ENCODE measurements at places on chromosomes 13 and 19.

DNA sequence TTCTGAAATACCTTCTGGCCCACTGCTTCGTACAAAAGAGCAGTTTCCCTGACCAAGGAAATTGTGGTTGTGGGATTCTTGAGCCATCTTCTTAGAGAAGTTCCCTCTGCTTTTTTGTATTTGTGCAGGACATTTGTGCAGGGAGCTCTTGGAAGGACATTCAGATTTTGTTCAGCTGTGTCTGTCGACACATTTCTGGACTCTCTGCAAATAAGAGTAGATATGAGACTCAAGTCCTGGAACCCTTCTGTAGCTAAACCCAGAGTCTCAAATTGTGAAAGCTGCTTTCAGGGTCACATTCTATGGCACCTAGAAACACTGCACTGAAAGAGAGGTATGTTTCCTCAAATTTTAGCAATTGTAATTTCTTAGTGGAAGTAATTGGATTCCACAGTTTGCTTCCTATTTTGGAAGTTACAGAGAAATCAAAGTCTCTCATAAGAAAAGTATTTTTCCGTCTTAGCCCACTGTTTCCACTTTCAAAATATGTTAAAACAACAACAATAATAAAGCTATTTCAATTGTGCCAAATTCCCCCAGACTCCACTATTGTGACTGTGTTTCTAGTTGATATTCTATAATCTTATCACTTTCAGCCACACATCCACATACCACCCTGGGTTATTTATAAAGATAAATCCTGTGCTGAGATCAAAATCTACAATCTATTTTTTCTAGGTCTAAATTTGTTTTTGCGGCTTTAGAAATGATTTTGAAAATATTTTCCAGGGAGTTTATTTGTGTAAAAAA is 224.0 kb downstream of the COG6 start:
- DNase-seq: no peak

DNA sequence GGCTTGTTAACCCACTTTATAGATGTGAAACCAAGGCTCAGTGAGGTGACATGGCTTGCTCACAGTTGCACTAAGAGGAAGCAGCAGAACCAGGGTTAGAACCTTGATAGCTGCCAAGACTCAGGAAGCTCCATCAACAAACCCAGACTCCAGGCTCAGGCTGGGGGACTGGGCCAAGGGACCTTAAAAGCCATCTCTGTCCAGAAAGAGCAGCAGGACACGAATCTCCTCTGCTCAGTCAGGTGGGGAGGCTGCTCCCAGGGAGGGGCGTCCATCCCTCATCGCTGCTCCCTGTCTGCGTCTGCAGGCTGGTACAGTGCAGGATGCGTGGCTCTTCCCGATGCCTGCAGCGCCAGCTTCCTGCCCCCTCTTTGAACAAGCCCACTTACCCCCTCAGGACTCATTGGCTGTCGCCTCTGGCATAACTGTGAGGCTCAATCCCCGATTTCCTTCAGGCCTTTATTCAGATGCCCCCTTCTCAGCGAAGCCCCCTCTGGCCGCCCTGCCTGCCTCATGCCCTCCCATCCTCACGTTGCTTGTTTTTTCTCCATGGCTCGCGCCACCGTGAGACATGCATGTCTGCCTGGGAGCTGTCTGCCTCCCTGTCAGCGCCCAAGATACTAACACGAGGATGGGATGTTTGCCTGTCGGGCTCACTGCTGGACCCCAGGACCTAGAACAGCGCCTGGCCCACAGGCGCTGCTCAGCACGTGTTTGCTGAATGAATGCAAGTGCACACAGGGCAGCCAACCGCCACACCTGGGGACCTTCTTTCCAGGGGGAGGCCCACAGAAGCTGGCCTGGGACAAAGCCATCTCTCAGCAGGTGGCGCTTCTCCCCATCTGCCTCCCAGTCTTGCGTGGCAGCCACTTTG is 21.5 kb downstream of the AKT2 start:
- DNase-seq: no peak

- no peak for DNase-seq
These were observed 4.6 kb upstream of the ASPDH start for GRCh38 chr19:50518091-50519005.

DNA sequence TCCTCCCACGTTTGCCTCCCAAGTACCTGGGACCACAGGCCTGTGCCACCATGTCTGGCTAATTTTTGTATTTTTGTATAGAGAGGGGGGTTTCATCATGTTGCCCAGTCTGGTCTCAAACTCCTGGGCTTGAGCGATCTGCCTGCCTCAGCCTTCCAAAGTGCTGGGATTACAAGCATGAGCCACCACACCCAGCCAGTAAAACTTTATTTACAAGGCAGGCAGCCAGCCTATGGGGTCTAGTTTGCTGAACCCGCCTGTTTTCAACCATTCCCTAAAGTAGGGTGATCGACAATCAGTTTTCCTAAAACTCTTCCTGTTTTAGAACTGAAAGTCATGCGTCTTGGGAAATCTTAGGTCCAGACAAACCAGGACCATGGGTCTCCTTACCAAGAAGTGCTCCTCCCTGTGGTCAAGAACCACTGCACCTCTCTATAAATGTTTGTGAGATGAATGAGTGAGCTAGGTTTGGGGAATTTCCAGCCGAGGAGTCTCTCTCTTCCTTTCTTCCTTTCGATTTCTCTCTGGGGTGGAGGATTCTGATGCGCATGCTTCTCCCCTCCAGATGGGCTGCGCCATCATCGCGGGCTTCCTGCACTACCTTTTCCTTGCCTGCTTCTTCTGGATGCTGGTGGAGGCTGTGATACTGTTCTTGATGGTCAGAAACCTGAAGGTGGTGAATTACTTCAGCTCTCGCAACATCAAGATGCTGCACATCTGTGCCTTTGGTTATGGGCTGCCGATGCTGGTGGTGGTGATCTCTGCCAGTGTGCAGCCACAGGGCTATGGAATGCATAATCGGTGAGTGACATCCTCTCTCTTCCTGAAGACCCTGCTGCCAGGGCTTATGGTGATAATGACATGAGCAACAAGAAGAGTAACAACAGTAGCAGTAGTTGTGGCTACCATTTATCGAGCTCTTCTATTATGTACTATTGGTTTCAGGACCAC is 38.7 kb downstream of the ADGRE1 start:
- DNase-seq: peak; percentile 47

- no peak for DNase-seq
These were observed 82.5 kb upstream of the GSX1 start for GRCh38 chr13:27709779-27710178.

DNA sequence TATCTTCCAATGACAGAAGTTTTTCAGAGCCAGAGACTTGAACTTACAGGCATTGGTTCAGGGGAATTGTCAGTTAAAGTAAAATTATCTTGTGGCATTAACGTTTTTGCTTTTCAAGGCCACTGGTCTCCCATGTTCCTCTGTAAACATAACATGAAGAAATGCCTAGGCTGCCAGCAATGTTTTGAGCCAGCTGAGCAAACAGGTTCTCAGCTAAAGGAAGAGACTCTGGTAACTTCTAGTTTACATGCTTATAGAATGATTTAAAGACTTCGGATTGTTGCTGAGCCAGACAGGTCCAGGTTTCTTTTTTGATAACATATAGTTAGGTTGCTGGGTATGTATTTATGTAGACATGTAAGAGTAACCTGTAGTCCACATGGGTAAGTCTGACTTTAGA is 35.7 kb downstream of the ZNF493 start:
- no peak for DNase-seq

GRCh38 chr13:58048670-58049069 is 417.1 kb downstream of the PCDH17 start:
- DNase-seq: no peak

DNA sequence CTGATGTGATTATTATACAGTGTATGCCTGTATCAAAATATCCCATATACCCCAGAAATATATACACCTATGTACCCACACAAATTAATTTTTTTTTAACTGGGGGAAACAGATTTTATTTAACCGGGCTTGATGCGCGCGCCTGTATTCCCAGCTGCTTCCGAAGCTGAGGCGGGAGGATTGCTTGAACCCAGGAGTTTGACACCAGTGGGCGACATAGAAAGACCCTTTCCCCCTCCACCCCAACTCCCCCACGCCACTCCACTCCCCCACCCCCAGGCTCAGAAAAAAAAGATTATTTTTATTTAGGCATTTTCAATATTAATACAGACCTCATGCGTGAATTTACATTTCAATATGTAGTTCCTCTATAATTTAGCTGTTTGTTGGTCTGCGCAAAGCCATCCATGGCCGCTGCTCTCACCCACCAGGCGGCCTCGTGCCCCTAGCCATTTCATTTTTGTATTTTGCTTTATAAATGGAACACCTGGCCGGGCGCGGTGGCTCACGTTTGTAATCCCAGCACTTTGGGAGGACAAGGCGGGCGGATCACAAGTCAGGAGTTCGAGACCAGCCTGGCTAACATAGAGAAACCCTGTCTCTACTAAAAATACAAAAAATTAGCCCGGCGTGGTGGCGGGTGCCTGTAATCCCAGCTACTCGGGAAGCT is 836 bp upstream of the VPS36 start:
- DNase-seq: no peak

DNA sequence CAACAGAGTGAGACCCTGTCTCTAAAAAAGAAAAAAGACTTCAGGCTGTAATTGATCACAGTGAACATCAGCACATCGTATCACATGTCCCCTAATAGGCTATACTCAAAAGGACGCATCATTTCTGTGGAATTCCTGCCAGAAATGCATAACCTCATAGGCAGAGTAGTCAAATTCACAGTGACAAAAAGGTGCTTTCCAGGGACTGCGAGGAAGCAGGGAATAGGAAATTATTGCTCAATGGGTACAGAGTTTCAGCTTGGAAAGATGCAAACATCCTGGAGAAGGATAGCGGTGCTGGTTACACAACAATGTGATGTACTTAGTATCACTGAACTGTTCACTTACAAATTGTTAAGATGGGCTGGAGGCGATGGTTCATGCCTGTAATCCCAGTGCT is 41.1 kb upstream of the MRI1 start:
- no peak for DNase-seq

DNA sequence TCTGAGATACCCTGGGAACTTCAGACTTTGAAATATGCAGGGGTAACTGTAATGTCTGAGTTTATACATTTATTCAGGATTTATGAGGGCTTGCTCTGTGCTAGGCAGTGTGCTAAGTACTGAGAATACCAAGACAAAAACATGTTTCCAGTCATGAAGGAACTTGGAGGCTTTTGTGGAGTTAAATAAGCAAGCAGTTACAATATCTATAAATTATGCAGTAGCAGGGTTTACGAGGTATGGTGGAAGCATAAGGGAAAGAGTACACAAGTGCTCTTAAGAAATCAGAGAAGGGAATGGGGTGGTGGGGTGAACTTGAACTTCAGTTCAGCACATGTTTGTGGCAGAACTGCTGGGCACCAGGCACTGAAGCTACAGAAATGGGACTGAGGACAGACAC is 28.0 kb downstream of the MAB21L1 start:
- no peak for DNase-seq

GRCh38 chr13:72805676-72806346 is 23.9 kb downstream of the PIBF1 start:
- no peak for DNase-seq

DNA sequence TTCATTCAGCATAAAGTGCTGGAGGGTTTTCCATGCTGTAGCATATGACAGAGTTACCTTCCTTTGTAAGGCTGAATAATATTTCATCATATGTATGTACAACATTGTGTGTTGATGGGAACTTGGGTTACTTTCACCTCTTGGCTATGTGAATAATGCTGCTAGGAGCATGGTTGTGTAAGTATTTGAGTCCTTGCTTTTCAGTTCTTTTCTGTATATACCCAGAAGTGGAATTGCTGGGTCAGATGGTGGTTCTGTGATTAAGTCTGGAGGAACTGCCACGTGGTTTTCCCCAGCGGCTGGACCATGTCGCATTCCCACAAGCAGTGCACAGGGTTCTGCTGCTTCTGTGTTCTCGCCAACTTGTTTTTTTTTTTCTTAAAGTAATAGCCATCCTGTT is 101.2 kb upstream of the TEX29 start:
- DNase-seq: no peak

DNA sequence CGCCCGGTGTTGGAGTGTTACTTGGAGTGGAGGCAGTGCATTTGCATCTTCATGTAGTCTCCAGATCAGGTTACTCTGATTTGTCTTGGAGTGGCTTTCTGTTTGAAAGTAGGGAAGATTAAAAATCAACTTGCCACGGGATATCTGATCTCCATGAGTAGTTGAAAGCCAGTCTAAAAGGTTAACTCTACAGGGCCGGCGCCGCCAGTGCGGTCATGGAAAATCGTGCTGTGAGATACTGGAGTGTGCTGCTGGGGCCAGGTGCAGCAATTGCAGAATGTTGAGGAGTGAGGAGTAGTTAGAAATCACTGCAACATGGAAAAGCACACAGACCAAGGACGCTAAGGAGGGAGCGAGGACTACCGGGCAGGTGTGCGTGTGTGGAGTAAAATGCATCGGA is 175.0 kb downstream of the STK24 start:
- no peak for DNase-seq

GRCh38 chr19:13985771-13986347 is 20.3 kb downstream of the RFX1 start:
- DNase-seq: no peak

DNA sequence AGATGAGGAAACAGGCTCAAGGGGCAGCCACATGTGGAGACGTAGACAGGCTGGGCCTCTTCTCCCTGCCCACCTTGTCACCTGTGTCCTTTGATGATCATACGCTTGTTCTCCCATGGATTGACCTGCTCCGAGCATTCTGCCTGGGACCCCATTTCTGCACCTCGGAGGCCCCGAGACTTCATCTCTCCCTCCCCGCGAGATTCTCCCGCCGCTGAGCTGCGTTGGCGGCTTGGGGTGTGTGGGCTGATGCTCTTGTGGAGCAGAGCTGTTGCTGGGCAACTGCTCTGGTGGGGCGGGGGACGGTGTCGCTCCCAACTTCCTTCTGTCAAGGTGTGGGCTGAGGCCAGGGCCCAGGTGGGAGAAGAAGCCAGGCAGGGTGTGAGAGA is 22.1 kb downstream of the MAST3 start:
- DNase-seq: peak; percentile 67

GRCh38 chr13:85223883-85224656 is 575.1 kb downstream of the SLITRK6 start:
- no peak for DNase-seq

GRCh38 chr13:29279356-29280254 is 315.9 kb downstream of the SLC7A1 start:
- no peak for DNase-seq

- DNase-seq: no peak
These were observed 16.4 kb downstream of the SLC27A1 start for GRCh38 chr19:17486545-17487240.

DNA sequence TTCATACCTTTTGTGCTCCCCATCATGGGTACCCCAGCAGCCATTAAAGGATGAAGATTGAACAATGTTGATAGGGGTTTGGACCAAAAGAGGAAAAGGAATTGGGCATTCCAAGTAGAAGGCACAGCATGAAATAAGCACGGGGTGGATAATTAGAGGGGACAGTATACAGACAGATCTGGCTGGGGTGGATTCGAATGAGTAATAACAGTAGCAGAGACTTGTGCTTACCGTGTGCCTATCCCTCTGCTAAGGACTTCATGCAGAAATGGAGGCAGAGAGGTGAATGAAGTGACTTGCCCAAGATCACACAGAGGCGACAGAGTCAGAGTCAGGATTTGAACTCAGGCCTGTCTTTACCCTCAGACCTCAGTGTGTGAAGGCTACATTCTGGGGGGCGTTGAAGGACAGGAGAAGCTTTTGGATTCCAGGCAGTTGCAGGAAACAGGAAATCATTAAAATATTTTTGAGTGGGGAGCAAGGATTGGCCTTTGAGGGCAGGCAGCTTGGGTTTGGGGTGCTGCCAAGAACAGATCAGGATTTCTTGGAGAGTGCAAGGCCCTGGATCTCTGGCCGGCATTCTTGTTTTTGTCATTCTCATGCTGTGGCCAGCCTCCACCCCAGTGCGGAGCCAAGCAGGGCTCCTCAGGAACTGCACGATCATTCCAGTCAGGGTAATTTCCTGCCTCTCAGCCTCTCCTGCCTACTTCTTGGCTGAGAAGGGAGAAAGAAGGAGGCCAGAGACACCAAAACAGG is 18.7 kb downstream of the PAF1 start:
- DNase-seq: no peak

Data from CD4-positive, alpha-beta T cell treated with Interleukin-2 at 100 ng/mL for 4 hours (primary cell).